ENCODE measurements at places on chromosomes 1 and 21. TPM values are rescaled to one million over a fixed set of nuclear protein-coding genes. Genes with fewer than 3 reads are reported as not detected.

C4BPA gene
- 0.16 TPM for total RNA-seq

MPL gene
- 0.50 TPM for total RNA-seq

ALX3 gene
- total RNA-seq, result 132 TPM

LYSMD1 gene
- total RNA-seq, result 11.4 TPM

MROH9 gene
- not detected for total RNA-seq

ELAVL4 gene
- total RNA-seq, result not detected

PDPN gene
- total RNA-seq, result 102 TPM

CD84 gene
- not detected for total RNA-seq

OR2T33 gene
- total RNA-seq, result not detected

BATF3 gene
- 1.0 TPM for total RNA-seq

ZBTB8OS gene
- total RNA-seq, result 37.8 TPM

S100A2 gene
- total RNA-seq, result 0.51 TPM

CRABP2 gene
- total RNA-seq, result 676 TPM

TMEM63A gene
- 75.7 TPM for total RNA-seq

ASCL5 gene
- not detected for total RNA-seq

CDKN2C gene
- 0.63 TPM for total RNA-seq

TNNT2 gene
- total RNA-seq, result 37.1 TPM

TAS1R1 gene
- total RNA-seq, result not detected

OR6N1 gene
- total RNA-seq, result not detected

OR2L3 gene
- not detected for total RNA-seq

AGBL4 gene
- 0.42 TPM for total RNA-seq

ITGB2 gene
- total RNA-seq, result 0.74 TPM

ITLN2 gene
- 0.41 TPM for total RNA-seq

EXO5 gene
- total RNA-seq, result 16.5 TPM

EXTL1 gene
- total RNA-seq, result 7.1 TPM

RERE gene
- total RNA-seq, result 187 TPM

C1orf105 gene
- total RNA-seq, result 0.57 TPM

ACTA1 gene
- 3.6 TPM for total RNA-seq

RAB7B gene
- total RNA-seq, result 1.5 TPM

OR2T11 gene
- total RNA-seq, result not detected

ZBTB40 gene
- total RNA-seq, result 24.8 TPM

PDZK1 gene
- total RNA-seq, result 0.64 TPM

COL24A1 gene
- total RNA-seq, result 2.7 TPM

CYYR1 gene
- total RNA-seq, result 20.8 TPM

Data from mesothelial cell of epicardium (in vitro differentiated cells).